ENCODE measurements at places on chromosomes 2 and 18. TPM values are rescaled to one million over a fixed set of nuclear protein-coding genes. Genes with fewer than 3 reads are reported as not detected.

Gene TFCP2L1
- total RNA-seq: not detected

Gene NETO1
- total RNA-seq: not detected

Gene MRO
- total RNA-seq: not detected

Gene CNGA3
- total RNA-seq: not detected

Gene BMP10
- total RNA-seq: not detected

Gene KIF1A
- total RNA-seq: under 0.01 TPM

Gene RPRM
- not detected for total RNA-seq

Gene ALPG
- not detected for total RNA-seq

Gene FAM237A
- not detected for total RNA-seq

Gene PSMG2
- 68.4 TPM for total RNA-seq

Gene KIF5C
- total RNA-seq: under 0.01 TPM

Gene SMYD5
- total RNA-seq: 11.1 TPM

Gene SMYD1
- not detected for total RNA-seq

Gene FASTKD2
- total RNA-seq: 27.6 TPM

Gene SLC11A1
- total RNA-seq: under 0.01 TPM

Gene TUBA3E
- total RNA-seq: not detected

Gene SCTR
- total RNA-seq: not detected

Gene CD28
- total RNA-seq: 0.20 TPM

Gene RBBP8
- 11.3 TPM for total RNA-seq

Gene SLC4A5
- 0.20 TPM for total RNA-seq

Gene AKAIN1
- total RNA-seq: not detected

Gene G6PC2
- not detected for total RNA-seq

Gene SP140
- not detected for total RNA-seq

Gene ERBB4
- total RNA-seq: under 0.01 TPM

Gene SH3BP4
- total RNA-seq: 20.2 TPM

Gene GKN1
- not detected for total RNA-seq

Gene TEX44
- total RNA-seq: not detected

Gene AAMP
- 116 TPM for total RNA-seq

Gene SLC9A4
- total RNA-seq: not detected

Gene DUSP2
- 0.99 TPM for total RNA-seq

Gene SLC5A7
- total RNA-seq: not detected

Gene EVX2
- not detected for total RNA-seq

Gene IL36B
- total RNA-seq: not detected

Gene SYT4
- not detected for total RNA-seq

Gene LINC00305
- 0.20 TPM for total RNA-seq

Gene C2orf72
- total RNA-seq: 2.0 TPM

Gene ZNF892
- 4.8 TPM for total RNA-seq

Gene GRHL1
- total RNA-seq: 0.40 TPM

Gene CAPN14
- under 0.01 TPM for total RNA-seq

Gene ACOXL
- total RNA-seq: not detected

Gene PAX8
- total RNA-seq: under 0.01 TPM

Gene TMEM37
- total RNA-seq: 0.20 TPM

Gene LGALSL
- total RNA-seq: 2.6 TPM

Gene PLEK
- total RNA-seq: under 0.01 TPM

Gene LOXHD1
- total RNA-seq: not detected

Gene IL1R1
- 52.6 TPM for total RNA-seq

Gene ANKRD30BL
- not detected for total RNA-seq

Gene PARD3B
- total RNA-seq: 10.9 TPM

Gene ACADL
- not detected for total RNA-seq

Gene LRP1B
- total RNA-seq: not detected

Gene LTBP1
- total RNA-seq: 21.6 TPM

Gene AGXT
- total RNA-seq: not detected

Gene STEAP3
- 7.2 TPM for total RNA-seq

Gene HTR2B
- 3.0 TPM for total RNA-seq

Gene SH2D6
- not detected for total RNA-seq

Gene CRACDL
- 2.2 TPM for total RNA-seq

Gene RGPD3
- under 0.01 TPM for total RNA-seq

Gene CHN1
- 8.1 TPM for total RNA-seq

Gene MOCOS
- total RNA-seq: under 0.01 TPM
